Forelimb muscle (tissue), 1 donor: ENCODE measurements at places on chromosomes 12 and 14. TPM values are rescaled to one million over a fixed set of nuclear protein-coding genes. Genes with fewer than 3 reads are reported as not detected.

The MMAB gene
- polyA plus RNA-seq: 24.7 TPM

The PITPNM2 gene
- polyA plus RNA-seq: 4.7 TPM

The RFC5 gene
- polyA plus RNA-seq: 11.2 TPM

The HOXC5 gene
- polyA plus RNA-seq: 0.52 TPM

The ERP29 gene
- 66.4 TPM for polyA plus RNA-seq

The CAPZA3 gene
- not detected for polyA plus RNA-seq

The SERPINA1 gene
- 0.39 TPM for polyA plus RNA-seq

The DTX1 gene
- polyA plus RNA-seq: 5.2 TPM

The KRT4 gene
- polyA plus RNA-seq: not detected

The OTOGL gene
- polyA plus RNA-seq: 0.38 TPM

The OR10P1 gene
- not detected for polyA plus RNA-seq

The TRIM9 gene
- 1.6 TPM for polyA plus RNA-seq

The PRMT5 gene
- polyA plus RNA-seq: 61.0 TPM

The PLBD1 gene
- polyA plus RNA-seq: 20.0 TPM

The INSM2 gene
- polyA plus RNA-seq: not detected

The HSP90B1 gene
- 285 TPM for polyA plus RNA-seq

The POC1B gene
- 8.5 TPM for polyA plus RNA-seq

The AMDHD1 gene
- 0.18 TPM for polyA plus RNA-seq

The PLA2G1B gene
- polyA plus RNA-seq: not detected

The TAS2R43 gene
- polyA plus RNA-seq: 0.35 TPM

The HOXC10 gene
- 0.09 TPM for polyA plus RNA-seq

The GAS2L3 gene
- 15.9 TPM for polyA plus RNA-seq

The KRT77 gene
- not detected for polyA plus RNA-seq

The KRT73 gene
- polyA plus RNA-seq: not detected

The VWF gene
- polyA plus RNA-seq: 41.9 TPM

The PLCZ1 gene
- polyA plus RNA-seq: 0.16 TPM

The CELA1 gene
- polyA plus RNA-seq: not detected

The GUCY2C gene
- 0.16 TPM for polyA plus RNA-seq

The TAS2R42 gene
- not detected for polyA plus RNA-seq

The SERPINA3 gene
- not detected for polyA plus RNA-seq

The PLEKHD1 gene
- polyA plus RNA-seq: 0.68 TPM

The C1S gene
- 66.4 TPM for polyA plus RNA-seq

The C2CD5 gene
- polyA plus RNA-seq: 34.8 TPM

The SDS gene
- polyA plus RNA-seq: 0.20 TPM

The NANOG gene
- polyA plus RNA-seq: 0.13 TPM

The RHEBL1 gene
- 1.6 TPM for polyA plus RNA-seq

The LMNTD1 gene
- polyA plus RNA-seq: 0.16 TPM

The PPP4R4 gene
- 0.13 TPM for polyA plus RNA-seq

The CPNE6 gene
- not detected for polyA plus RNA-seq

The PRPH gene
- polyA plus RNA-seq: 1.7 TPM

The SLC17A8 gene
- polyA plus RNA-seq: 0.06 TPM

The DDX54 gene
- 64.8 TPM for polyA plus RNA-seq

The TAPBPL gene
- 8.0 TPM for polyA plus RNA-seq

The LRR1 gene
- 6.5 TPM for polyA plus RNA-seq

The NINJ2 gene
- polyA plus RNA-seq: 5.5 TPM

The HECTD1 gene
- 105 TPM for polyA plus RNA-seq

The RIPK3 gene
- 1.1 TPM for polyA plus RNA-seq

The TTC6 gene
- 0.06 TPM for polyA plus RNA-seq

The CCDC60 gene
- 0.09 TPM for polyA plus RNA-seq

The PPFIA2 gene
- 1.8 TPM for polyA plus RNA-seq

The IGF1 gene
- polyA plus RNA-seq: 33.4 TPM

The ZNF219 gene
- polyA plus RNA-seq: 17.6 TPM

The POLE2 gene
- 9.3 TPM for polyA plus RNA-seq

The KRT6C gene
- polyA plus RNA-seq: not detected
